ENCODE measurements at places on chromosomes 5 and 9.

DNA sequence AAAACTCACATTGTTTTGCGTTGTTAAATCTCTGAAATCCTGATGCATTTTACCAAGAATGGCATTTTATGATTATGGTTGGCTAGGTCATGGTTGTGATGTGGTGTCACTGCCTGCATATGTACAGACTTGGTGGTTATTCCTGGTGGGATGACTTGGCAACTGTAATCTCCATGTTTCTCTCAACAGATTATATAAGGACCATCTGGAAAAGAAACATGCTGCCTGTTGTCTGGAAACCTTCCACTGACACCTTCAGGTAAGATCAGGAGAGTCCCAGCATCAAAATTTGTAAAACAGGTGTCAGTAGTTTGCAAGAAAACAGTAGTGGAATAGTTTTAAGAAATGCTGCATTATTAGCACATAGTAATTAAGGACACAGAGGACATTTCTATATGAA is 3.0 kb upstream of the ACER2 start:
- no peak for DNase-seq

DNA sequence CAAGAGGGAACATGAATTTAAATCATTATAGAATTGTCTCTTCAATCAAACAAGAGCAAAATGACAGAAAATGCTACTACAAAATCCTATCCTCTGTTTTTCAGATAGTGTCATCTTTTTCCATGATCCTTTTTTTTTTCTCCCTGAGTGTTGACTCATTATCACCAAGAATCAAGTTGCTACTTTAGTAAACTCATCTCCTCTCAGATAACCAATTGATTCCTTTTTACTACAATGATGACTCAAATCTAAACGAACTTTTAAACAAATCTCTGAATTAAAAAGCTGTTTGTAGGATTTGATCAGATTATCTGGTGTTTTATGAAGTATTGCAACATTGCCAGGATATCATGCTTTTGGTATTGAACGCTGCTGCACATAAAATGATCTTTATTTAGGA is 23.9 kb upstream of the IL7R start:
- no peak for DNase-seq

DNA sequence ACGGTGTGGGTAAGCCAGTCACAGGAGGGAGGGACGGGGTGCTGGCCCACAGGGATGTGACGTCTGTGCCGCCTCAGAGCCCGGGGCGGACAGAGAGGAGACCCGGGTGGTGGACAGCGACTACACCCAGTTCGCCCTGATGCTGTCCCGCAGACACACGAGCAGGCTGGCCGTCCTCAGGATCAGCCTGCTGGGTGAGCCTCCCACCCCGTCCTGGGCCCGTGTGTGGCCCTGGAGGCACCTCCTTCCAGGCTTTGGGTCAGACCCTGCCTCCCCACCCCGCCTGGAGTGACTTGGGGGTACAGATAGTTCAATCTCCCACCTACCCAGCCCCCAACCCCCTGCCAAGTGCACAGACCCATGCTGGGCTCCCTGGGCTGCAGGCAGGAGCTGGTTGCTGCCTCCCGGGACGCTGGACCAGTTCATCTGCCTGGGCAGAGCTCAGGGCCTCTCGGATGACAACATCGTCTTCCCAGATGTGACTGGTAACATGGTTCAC is 1.7 kb downstream of the LCN12 start:
- no peak for DNase-seq

- no peak for DNase-seq
These were observed 2.7 kb downstream of the CDC42SE2 start for GRCh38 chr5:131266370-131267060.
